ENCODE measurements at places on chromosomes 12 and 14.

GRCh38 chr14:38210587-38211216 lies 3.0 kb downstream of the SSTR1 start:
- DNase-seq: no peak

GRCh38 chr14:65258391-65258790 lies 154.1 kb upstream of the FUT8 start:
- DNase-seq: no peak

DNA sequence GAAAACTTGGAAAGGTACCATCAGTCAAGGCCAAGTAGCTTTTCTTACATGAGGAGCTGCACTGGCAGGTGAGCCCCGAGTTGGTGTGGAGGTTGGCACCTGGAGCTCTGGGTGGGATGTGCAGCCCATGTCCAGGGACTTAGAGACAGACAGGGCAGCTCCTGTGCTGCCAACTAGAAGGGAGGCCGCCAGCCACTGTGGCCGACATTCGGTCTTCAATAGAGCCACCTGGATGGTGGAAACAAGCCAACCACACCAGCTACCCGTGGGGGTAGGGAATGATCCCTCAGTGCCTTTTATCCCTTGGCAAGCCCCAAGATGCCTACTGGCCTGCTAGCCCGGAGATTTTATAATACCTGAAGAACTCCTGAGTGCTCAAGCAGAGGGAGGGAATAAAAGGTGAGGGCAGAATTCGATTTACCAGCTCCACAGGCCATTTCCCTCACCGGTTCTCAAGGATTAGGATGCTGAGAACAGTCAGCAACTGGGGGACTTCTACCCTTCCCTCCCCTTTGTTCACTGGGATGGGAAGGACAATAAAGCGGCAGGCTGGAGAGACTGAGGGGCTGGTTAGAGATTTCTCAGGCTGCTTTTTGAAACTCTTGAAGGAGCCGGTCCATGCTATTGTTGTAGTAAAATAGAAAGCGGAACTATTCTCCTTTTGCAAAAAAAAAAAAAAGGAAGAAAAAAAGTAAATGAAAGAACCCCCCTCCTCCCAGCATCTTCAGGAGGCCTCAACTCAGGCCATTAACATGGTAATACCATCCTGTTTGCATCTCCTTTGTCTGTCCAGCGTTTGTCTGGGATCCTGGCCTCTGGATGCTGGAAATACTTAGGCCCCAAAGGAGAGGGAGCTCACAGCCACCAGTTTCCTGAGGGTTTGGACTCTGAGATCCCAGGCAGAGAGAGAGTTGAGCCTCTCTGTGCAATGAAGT lies 321.6 kb downstream of the ZFP36L1 start:
- DNase-seq: no peak

DNA sequence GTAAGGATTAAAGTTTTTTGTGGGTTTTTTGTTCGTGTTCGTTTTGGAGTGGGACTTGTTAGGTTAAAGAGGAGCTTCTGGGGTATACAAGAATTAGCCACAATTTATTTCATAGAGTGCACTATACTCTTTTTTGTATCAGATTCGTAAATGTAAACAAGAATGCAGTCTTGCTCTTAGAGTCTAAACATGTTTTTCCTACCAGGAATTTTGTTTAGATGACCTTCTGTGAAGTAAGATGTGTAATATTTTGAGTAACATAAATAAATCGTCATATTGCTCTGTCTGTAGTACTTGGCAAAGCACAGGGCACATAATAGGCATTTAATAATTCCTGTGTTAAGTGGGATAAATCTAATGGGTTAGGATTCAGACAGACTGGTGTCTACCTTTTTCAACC lies 9.6 kb downstream of the CNOT2 start:
- no peak for DNase-seq

DNA sequence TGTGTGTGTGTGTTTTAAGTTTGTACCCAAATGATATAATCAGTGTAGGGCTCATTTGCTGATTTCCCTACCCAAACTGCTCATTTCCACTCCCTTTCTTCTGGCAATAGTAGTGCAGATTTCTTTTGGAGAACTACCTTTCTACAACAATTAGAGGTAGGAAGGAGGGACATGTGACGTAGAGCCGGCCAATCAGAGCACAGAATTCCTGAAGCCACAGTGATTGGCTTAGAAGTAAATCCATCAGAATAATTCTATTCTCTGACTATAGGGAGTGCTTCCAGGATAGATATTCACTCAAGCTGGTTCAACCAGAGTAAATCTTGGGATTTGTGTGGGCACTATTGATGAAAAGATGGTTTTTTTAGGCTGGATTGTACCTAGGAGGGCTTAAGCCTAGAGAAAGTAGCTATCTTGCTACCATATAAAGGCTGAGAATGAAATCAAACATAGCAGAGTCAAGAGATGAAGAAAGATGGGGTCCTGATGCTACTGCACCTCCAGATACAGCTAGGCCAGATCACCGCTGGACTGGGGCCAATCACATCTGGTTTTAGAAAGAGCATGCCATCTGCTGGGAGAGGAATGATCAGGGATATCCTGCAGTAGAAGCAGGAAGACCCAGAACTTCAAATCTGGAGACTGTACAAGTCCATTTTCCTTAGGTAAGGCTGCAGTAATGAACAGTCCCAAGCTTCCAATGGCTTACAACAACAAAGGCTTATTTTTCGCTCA lies 54.1 kb upstream of the NUAK1 start:
- DNase-seq: no peak

GRCh38 chr12:122309564-122310121 lies 43.3 kb upstream of the VPS33A start:
- no peak for DNase-seq

DNA sequence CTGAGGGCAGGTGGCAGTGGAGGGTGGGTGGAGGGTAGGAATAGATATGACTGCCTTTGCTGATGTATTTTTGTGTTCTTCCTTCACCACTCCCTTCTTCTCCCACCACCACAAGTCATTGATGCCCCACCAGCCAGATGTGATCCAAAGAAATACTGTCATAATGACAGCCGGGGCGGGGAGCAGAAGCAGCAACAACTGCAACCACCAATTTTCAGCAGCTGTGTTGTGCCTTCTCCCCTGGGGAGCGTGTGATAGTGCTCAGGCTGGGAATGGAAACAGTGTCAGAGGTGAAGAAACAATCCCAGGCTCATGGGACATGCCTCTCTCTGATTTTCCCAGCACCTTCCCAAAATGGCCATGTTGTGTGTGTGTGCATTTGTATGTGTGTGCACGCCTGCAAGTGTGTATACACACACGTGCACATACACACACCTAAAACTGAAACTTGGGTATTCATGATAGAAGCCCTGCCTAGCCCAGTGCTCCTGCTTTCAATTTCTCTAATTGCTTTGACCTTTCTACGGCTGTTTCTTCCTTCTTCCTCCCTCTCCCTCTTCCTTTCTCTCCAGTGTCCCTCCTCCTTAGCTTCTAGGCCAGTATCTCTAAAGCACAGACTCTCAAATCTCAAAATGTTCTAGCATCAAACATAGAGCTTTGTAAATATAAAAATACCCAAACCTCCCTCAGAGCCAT lies 299.2 kb upstream of the FKBP4 start:
- DNase-seq: no peak

All from NCI-H1417 treated with DMSO at 0.1 percent for 48 hours (cell line).